ENCODE measurements at places on chromosomes 6 and 20.
A peak's percentile ranks its signal among the peaks of the same experiment; 100 is the strongest.

DNA sequence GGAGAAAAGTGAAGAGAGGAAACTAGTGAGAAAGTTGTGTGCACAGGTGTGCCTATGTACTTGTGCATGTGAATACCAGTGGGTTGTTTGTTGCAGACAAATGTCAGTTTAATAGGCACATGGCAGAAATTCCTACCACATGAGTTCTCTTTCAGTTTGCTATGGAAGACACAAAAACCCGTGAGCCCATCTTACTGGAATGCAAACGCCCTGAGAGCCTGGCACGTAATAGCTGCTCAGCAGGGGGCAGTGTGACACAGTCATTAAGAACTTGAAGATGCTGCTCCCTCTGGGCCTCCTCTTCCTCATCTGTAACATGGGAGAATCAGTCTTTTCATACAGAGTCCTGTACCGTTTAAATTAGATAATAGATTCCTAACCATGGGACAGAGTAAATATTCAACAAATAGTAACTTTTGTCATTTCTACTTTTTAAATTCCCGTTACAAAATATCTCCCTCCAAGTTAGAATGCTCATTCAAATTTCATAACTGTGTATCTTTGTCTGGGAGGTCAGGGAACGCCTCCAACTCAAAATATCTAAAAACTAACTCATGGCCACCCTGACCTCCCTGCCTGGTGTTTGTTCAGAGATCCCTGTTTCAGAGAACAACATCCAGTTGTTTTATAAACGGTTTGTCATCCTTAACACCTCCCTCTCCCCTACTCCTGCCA is 802.9 kb downstream of the MAFB start:
- DNase-seq: peak; percentile 48

DNA sequence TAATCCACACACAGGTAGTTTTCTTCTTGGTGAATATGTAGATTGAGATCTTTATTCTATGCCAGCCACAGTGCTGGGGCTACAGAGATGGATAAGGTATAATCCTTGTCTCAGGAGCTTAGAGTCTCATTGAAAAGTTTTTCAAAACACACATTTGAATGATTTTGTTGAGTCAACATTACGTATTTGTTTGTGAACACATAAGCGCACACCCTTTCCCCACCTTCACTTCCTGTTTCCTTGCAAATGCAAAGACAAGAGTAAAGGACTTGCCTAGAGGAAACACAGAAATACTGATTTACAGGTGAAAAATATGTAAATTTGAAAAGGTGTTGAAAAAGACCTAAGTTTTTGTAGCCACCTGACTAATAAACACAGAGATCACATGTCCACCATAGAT is 27.8 kb downstream of the VAPB start:
- DNase-seq: no peak

- no peak for DNase-seq
Measured at GRCh38 chr6:100549406-100550167, 84.9 kb upstream of the SIM1 start.

DNA sequence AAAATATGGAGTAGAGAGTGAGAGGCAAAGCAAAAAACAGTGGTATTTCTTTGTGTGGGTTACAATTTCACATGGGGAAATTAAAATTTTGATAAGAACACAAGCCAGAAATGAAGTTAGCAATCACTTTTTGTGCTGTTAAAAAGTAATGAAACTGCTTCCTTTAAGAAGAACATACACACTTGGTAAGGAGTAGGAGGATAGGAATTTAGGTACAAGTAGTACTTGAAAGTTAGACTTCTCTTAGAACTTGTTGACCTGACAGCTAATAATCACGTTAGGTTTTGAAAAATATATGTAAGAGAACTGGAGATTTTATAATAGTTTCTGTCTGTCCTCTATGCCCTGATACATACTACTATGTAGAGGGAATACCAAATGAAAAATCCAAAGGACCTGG is 260.8 kb downstream of the ADGRB3 start:
- no peak for DNase-seq

DNA sequence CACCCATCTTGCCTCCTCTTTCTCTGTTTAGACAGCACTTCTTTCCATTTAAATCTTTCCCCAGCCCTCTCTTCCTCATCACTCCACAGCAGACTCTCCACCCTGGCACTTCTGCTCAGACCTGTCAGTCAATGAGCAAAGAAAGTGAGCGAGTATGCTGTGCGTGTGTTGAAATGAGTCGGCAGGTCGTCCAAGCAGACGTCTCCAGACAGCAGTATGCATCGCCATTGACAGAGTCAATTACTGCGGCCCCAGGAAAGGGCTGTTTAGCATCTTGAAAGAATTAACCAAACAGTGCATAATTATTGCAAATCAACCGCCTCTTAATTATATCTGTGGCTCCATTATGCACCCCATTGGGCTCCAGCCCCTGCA is 54.8 kb upstream of the KCNG1 start:
- no peak for DNase-seq

GRCh38 chr6:133890711-133891148 is 1.8 kb downstream of the TCF21 start:
- DNase-seq: no peak

- peak; percentile 72 for DNase-seq
Measured at GRCh38 chr6:127514773-127515227, 4.3 kb downstream of the MTCL3 start.

DNA sequence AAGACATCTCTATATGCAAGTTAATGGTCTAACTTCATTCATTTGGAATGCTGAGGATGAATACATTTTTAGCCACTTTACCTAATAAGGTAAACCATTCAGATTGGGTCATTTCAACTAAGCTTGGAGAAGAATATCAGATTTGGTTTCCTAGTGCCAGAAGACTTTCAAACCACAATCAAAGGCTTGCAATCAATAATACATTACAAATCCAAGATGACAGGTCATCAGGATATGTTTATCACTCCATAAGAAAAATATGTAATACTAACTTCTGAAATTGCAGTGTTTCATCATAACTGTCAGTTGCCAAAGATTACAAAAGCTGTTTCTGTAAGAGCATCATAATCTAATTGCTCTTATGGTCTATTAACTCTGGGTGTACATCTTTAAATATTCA is 654.0 kb downstream of the COL12A1 start:
- DNase-seq: no peak

- DNase-seq: no peak
Measured at GRCh38 chr6:118875672-118876071, 18.3 kb upstream of the ASF1A start.

DNA sequence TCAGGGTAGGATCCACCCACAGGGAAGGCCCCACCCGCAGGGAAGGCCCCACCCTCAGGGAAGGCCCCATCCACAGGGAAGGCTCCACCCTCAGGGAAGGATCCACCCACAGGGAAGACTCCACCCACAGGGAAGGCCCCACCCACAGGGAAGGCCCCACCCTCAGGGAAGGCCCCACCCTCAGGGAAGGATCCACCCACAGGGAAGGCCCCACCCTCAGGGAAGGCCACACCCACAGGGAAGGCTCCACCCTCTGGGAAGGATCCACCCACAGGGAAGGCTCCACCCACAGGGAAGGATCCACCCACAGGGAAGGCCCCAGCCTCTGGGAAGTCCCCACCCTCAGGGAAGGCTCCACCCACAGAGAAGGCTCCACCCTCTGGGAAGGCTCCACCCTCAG is 40.5 kb downstream of the KCNQ2 start:
- DNase-seq: no peak

GRCh38 chr6:167401525-167402194 is 76.8 kb downstream of the TTLL2 start:
- no peak for DNase-seq

GRCh38 chr6:75166773-75167172 is 39.1 kb downstream of the COL12A1 start:
- DNase-seq: no peak

DNA sequence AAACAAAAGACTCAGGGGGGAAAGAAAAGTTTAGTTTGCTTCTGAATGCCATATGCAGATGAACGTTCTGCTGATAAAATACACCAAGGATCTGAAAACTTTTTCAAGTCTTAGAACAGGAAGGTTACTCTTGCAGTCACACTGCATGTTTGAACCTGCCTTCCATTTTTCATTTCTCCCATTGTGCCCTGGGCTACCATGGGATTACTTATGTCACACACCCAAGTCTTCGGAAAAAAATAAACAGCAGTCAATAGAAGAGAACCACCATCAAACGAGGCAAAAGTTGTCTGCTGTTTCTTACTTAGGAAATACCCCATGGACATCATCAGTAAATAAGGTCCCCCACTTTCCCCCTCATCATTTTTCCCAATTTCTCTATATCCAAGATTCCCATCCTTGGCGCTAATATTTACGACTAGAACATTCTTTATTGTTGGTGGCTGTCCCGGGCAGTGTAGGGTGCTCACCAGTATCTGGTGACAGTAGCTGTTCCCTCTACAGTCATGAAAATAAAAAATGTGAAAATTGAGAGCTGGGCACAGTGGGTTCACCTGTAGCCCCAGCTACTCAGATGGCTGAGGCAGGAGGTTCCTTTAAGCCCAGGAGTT is 202.5 kb downstream of the BCAS1 start:
- DNase-seq: no peak

DNA sequence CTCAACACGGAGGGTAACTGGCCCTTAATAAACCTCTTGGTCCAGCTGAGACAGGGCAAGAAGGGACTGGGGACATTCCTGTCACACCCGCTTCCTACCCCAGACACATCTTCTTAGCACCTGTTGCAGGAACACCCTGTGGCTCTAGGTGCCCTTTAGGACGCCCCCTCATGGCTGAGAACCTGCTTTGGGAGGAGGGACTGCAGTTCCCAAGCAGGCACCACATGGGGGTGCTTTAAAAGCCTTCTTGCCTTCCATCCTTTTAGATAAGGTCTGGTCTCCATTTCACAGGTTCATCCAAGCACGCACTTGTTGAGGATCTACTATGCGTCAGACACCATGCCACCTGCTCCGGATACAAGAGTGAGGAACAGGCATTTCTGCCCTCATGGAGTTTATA is 26.6 kb downstream of the NSFL1C start:
- DNase-seq: peak; percentile 46

GRCh38 chr6:90039911-90040310 is 145.6 kb downstream of the GJA10 start:
- DNase-seq: no peak

DNA sequence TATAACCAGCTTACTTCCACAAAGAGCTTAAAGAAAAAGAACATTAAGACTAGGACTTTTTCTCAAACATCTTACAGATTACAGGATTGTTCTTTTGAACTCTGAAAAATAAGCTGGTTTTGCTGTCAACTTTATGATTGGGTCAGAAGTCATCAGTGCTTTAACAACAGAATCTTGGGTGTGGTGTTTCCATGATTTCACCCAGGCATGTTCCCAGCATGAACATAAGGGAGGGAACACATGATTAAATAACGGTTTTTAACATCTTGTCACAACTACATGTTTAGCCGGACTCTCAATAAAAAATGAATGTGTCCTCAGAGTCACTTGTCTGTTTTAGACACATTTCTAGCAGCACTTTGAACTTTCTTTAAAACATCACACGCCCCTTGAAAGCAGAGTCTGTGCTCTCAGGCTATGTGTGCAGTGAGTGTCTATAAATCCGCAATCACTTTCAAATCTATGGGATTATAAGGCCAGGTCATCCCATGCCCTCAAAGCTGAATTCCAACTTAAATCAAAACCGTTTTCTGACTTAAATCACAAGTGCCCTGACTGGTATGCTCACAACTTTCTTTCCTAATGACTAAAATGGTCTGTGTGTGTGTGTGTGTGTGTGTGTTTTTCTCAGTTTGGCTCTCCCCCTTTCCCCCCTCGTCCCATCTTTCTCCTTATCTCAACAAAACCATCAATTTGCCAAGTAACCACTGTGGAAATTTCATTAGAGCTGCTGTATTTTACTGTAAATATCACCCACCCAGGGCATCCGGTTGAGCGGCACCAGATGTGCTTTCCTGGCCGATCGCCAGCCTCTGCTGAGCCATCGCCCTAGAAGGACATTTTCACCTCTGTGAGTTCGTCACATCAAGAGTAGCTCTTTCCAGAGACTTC is 216.8 kb upstream of the DTNBP1 start:
- peak; percentile 87 for DNase-seq

GRCh38 chr6:17423026-17423425 is 29.6 kb downstream of the CAP2 start:
- DNase-seq: no peak

DNA sequence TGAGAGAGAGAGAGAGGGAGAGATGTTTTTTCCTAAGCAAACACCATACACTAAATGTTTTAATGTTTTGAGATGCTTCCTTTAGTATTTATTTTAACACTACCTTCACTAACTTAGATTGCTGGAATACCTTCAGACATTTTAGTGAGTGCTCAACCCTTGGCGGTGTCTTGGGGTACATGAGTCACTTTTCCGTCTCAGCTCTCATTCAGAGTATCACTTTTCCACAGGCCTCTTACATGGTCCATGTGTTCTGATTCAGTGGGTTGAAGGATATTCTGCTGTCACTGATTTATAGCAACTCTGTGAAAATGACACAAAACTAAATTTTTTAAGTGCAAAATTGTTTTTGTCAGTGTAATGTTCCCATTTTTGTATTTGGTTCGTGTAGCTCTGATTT is 217.9 kb downstream of the CLVS2 start:
- no peak for DNase-seq

- peak; percentile 76 for DNase-seq
Measured at GRCh38 chr6:17156112-17156921, 54.5 kb downstream of the STMND1 start.

GRCh38 chr20:39210341-39211036 is 248.3 kb downstream of the DHX35 start:
- DNase-seq: no peak

- no peak for DNase-seq
Measured at GRCh38 chr20:18835466-18836256, 22.1 kb downstream of the SCP2D1 start.

- DNase-seq: no peak
Measured at GRCh38 chr6:65988006-65988405, 281.0 kb upstream of the EYS start.

DNA sequence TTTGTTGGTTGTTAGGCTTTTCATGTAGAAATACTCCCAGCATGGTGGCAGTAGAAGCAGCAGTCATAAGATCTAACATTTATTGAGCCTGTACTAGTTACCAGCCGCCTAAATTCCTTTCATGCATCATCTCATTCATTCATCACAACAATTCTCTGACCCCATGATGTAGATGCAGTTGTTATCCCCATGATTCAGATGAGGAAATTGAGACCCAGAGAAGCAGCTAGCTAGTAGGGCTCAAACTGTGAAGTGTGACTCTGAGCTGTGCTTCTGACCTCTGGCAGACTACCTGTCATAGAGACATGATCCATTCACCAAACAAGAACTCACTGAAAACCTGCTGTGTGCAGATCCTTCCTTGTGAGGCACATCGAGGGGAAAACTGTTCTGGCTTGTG is 16.9 kb downstream of the RREB1 start:
- DNase-seq: no peak

- DNase-seq: no peak
Measured at GRCh38 chr20:6908673-6909072, 141.2 kb downstream of the BMP2 start.
